Activated B cell treated with CpG ODN at 0.5 μM for 24 hours (primary cell): ENCODE measurements at places on chromosomes 1 and 21. TPM values are rescaled to one million over a fixed set of nuclear protein-coding genes. Genes with fewer than 3 reads are reported as not detected.

GRCh38 chr1:115453666-115454065, 115.6 kb upstream of the NGF start:
- no peaks in the 10 kb centered on the region for H3K36me3 ChIP-seq
- no peak overlapping the region for H3K27ac ChIP-seq
- DNase-seq: no peak
- no peak overlapping the region for H3K4me3 ChIP-seq

DNA sequence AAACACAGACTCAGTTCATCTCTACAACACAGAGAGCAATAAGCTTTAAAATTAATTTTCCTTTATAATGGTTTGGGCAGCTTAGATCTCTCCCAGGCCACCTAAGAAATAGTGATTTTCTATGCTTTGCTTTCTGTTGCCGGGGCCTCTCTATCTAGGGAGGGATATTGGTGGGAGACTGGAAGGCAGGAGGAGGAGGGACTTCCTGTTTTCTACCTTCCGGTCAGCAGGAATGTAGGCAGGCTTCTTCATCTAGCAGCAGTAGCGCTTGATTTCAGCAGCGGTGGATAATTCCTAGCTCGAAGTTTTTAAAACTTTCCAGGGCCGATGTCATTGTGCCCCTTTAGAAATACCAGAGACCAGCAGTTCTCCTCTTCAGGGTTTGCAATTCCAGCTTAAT, 5.1 kb upstream of the DESI2 start:
- H3K4me3 ChIP-seq: no peak overlapping the region
- H3K27ac ChIP-seq: no peak overlapping the region
- peaks cover 7% of the 10 kb centered on the region for H3K27me3 ChIP-seq
- H3K4me1 ChIP-seq: peaks cover 10% of the 10 kb centered on the region
- DNase-seq: no peak
- H3K36me3 ChIP-seq: no peaks in the 10 kb centered on the region

GRCh38 chr21:33825915-33826314, 89.7 kb downstream of the ATP5PO start:
- H3K27me3 ChIP-seq: peaks cover 2% of the 10 kb centered on the region
- H3K4me3 ChIP-seq: no peak overlapping the region
- H3K4me1 ChIP-seq: no peaks in the 10 kb centered on the region

- DNase-seq: no peak
- peaks cover 1% of the 10 kb centered on the region for H3K36me3 ChIP-seq
- H3K27ac ChIP-seq: no peak overlapping the region
- peaks cover 13% of the 10 kb centered on the region for H3K27me3 ChIP-seq
- no peaks in the 10 kb centered on the region for H3K4me1 ChIP-seq
Observed at GRCh38 chr1:48120621-48121020, 101.9 kb upstream of the SLC5A9 start.

GRCh38 chr1:150972417-150972940, 2.2 kb downstream of the CERS2 start:
- H3K4me3 ChIP-seq: peak overlapping the region; percentile 83
- no peaks in the 10 kb centered on the region for H3K27me3 ChIP-seq
- H3K36me3 ChIP-seq: peaks cover 21% of the 10 kb centered on the region
- no peak for DNase-seq
- peak overlapping the region; percentile 85 for H3K27ac ChIP-seq

- H3K36me3 ChIP-seq: no peaks in the 10 kb centered on the region
- no peak for DNase-seq
- no peak overlapping the region for H3K4me3 ChIP-seq
- peaks cover 28% of the 10 kb centered on the region for H3K27me3 ChIP-seq
Observed at GRCh38 chr1:15343729-15344128, 66.0 kb upstream of the EFHD2 start.

DNA sequence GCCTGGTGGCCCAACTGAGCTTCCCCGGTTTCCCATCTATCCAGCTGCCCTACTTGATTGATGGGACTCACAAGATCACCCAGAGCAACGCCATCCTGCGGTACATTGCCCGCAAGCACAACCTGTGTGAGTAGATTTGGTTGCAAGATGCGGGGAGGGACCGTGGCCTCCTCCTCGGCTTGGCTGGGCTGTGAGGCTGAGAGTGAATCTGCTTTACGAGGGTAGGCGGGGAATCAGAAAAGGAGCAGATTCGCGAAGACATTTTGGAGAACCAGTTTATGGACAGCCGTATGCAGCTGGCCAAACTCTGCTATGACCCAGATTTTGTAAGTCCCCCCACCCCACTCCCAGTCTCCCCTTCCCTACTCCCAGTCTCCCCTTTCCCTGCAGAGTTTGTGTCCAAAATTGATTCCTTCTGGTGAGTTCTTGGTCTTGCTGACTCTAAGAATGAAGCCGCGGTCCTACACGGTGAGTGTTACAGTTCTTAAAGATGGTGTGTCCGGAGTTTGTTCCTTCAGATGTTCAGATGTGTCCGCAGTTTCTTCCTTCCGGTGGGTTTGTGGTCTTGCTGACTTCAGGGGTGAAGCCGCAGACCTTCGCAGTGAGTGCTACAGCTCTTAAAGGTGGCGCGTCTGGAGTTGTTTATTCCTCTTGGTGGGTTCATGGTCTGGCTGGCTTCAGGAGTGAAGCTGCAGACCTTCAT, 1.5 kb downstream of the GSTM2 start:
- H3K4me1 ChIP-seq: peaks cover 21% of the 10 kb centered on the region
- no peaks in the 10 kb centered on the region for H3K27me3 ChIP-seq
- no peaks in the 10 kb centered on the region for H3K36me3 ChIP-seq
- H3K27ac ChIP-seq: no peak overlapping the region
- H3K4me3 ChIP-seq: peak overlapping the region; percentile 21
- no peak for DNase-seq

The FCGR3A gene
- 0.24 and 0.47 TPM in 2 replicates for total RNA-seq

DNA sequence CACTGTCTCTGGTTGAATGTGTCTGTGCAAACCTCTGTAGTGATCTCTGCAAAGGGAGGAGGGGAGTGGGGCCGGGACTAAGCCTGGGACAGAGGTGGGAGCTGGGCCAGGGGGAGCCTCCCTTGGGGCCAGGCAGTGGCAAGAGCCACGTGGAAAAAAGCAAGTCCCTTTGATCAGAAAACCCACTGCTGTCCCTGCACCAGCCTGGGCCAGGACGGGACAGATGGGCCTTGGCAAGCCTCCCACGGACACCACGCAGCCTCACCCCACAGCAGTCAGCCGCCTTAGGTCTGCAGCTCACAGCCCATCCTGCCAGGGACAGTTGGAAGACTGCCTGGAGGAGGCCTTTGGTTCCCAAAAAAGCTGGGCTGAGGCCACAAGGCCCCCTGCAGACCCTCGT, 11.7 kb upstream of the TRAPPC10 start:
- no peak for DNase-seq
- H3K27me3 ChIP-seq: no peaks in the 10 kb centered on the region
- H3K4me3 ChIP-seq: no peak overlapping the region
- H3K27ac ChIP-seq: no peak overlapping the region

The GUCA2A gene
- total RNA-seq: not detected in 2 replicates

- no peak for DNase-seq
- H3K27me3 ChIP-seq: peaks cover 2% of the 10 kb centered on the region
- no peaks in the 10 kb centered on the region for H3K36me3 ChIP-seq
Observed at GRCh38 chr1:245337829-245338484, 183.2 kb downstream of the KIF26B start.

The CELA2B gene
- total RNA-seq: not detected in 2 replicates

- no peaks in the 10 kb centered on the region for H3K4me1 ChIP-seq
- peaks cover 4% of the 10 kb centered on the region for H3K27me3 ChIP-seq
- H3K36me3 ChIP-seq: no peaks in the 10 kb centered on the region
- no peak overlapping the region for H3K27ac ChIP-seq
- DNase-seq: no peak
Observed at GRCh38 chr1:232912845-232913580, 37.4 kb upstream of the NTPCR start.

The GBP7 gene
- not detected in 2 replicates for total RNA-seq

The KIF17 gene
- not detected in 2 replicates for total RNA-seq

The TRAF5 gene
- total RNA-seq: 61.4 and 73.1 TPM in 2 replicates

- H3K4me3 ChIP-seq: no peak overlapping the region
- no peaks in the 10 kb centered on the region for H3K27me3 ChIP-seq
- peaks cover 25% of the 10 kb centered on the region for H3K4me1 ChIP-seq
- peaks cover 7% of the 10 kb centered on the region for H3K36me3 ChIP-seq
- H3K27ac ChIP-seq: no peak overlapping the region
Observed at GRCh38 chr1:174262349-174263241, 103.3 kb downstream of the RABGAP1L start.

- DNase-seq: peak; percentile 74
- no peak overlapping the region for H3K4me3 ChIP-seq
- no peaks in the 10 kb centered on the region for H3K36me3 ChIP-seq
- H3K27ac ChIP-seq: no peak overlapping the region
- H3K27me3 ChIP-seq: no peaks in the 10 kb centered on the region
Observed at GRCh38 chr1:27395441-27396195, 3.2 kb downstream of the GPR3 start.

DNA sequence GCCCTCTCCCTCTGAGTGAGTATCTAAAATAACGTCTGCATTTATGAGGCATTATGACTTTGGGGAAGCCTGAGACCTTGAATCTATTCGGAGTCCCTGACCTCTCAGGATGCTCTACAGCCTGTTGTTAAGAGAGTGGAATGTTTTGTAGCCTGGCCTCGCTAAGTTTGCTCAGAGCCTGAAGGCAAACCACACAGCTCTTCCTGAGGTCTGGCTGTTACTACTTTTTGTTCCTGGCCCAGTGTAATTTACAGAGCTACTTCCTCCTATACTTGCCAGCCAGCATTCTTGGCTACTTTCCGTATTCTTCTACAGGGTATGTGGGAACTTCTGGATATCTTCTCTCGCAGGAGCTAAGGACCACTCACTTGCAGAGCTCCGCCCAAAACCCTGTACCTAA, 3.6 kb upstream of the ZMYM4 start:
- H3K36me3 ChIP-seq: peaks cover 2% of the 10 kb centered on the region
- no peak for DNase-seq
- H3K27ac ChIP-seq: no peak overlapping the region
- H3K27me3 ChIP-seq: peaks cover 14% of the 10 kb centered on the region
- no peak overlapping the region for H3K4me3 ChIP-seq
- H3K4me1 ChIP-seq: peaks cover 11% of the 10 kb centered on the region

- peak within 1 kb of the TSS; percentile 100 for H3K27ac ChIP-seq
- peaks cover 25% of the 10 kb centered on the region for H3K36me3 ChIP-seq
- peak within 1 kb of the TSS; percentile 97 for H3K4me3 ChIP-seq
- DNase-seq: no peak
Observed at GRCh38 chr1:183472488-183473216, at the start of gene SMG7. Gene SMG7, plus strand, starts transcription at chr1:183472499. Its CDS starts 122 bp downstream, at chr1:183472621.

The UBE2U gene
- total RNA-seq: not detected in 2 replicates

DNA sequence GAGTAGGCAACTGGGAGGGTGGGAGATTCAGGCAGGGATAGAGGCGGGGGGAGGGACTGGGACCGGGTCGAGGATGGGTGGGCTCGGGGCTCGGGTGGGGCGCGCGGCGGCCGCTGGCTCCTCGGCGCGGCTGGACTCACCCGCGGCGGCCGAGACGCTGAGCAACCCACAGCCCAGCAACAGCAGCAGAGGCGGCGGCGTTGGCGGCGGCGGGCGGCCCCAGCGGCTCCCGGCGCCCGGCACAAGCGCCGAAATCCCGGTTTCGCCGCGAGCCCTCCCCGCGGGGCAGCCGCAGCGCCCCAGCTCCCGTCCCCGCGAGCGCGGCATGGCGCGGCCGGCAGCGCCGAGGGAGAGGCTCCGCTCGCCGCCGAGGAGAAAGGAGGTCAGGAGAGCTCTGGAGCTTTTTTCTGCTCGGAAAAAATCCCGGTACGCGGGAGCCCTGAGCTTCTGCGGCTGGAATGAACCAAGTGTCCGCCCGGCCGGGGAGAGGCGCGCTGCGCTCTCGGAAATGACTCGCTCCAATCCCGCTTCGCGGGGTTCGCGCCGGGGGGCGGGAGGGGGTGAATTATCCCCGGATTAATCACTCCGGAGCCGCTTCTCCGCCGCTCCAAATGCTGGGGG, at the start of gene CSMD2:
TSS of gene CSMD2 (minus strand) at position 460 of the 621 bp plus-strand sequence. CDS start at position 327, 133 bp downstream.
- peaks cover 16% of the 10 kb centered on the region for H3K4me1 ChIP-seq
- no peak within 1 kb of the TSS for H3K27ac ChIP-seq
- DNase-seq: no peak
- H3K36me3 ChIP-seq: no peaks in the 10 kb centered on the region

DNA sequence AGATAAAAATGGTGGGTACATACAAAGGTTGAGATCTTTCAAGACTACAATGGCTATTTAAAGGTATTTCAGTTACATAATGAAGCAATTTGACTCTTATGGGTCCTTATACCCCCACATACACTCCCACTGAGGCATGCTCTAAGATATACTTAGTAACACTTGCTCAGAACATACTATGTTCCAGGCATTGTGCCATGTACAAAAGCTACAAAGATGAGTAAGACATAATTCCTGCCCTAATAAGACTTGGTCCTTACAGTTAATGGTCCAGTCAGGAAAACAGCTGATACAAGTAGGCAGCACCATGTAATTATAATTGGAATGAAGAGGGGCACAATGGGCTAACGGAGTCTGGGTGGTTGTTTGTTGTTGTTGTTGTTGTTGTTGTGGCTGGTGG, 166.7 kb upstream of the BEND5 start:
- H3K4me3 ChIP-seq: no peak overlapping the region
- peaks cover 5% of the 10 kb centered on the region for H3K27me3 ChIP-seq
- no peaks in the 10 kb centered on the region for H3K36me3 ChIP-seq
- no peak for DNase-seq
- no peaks in the 10 kb centered on the region for H3K4me1 ChIP-seq
- H3K27ac ChIP-seq: no peak overlapping the region

DNA sequence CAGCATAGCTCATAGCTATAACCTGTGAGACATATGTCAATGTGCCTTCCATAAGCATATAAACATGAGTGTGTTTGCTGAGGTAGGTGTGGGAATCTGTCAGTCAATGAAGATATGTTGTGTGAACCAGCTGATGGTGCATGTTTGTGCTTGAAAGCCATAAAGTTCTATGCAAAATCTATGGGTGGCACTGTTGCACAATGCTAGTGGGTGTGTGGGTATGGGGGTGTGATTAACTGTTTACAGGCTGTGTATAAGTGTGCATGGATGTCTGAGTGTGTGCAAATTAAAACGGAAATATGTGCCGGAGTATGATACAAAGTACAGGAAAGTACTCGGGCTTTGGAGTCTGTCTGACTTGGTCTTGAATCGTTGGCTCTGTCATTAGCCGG, 1.0 kb upstream of the ATP2B4 start:
- DNase-seq: no peak
- peak overlapping the region; percentile 88 for H3K27ac ChIP-seq
- peaks cover 47% of the 10 kb centered on the region for H3K4me1 ChIP-seq
- H3K4me3 ChIP-seq: peak overlapping the region; percentile 85

- H3K27me3 ChIP-seq: peaks cover 76% of the 10 kb centered on the region
- DNase-seq: no peak
- no peak overlapping the region for H3K27ac ChIP-seq
- peaks cover 19% of the 10 kb centered on the region for H3K4me1 ChIP-seq
Observed at GRCh38 chr1:156844638-156845037, 14.3 kb downstream of the INSRR start.

The EVI5 gene
- 18.2 and 27.4 TPM in 2 replicates for total RNA-seq
